ENCODE measurements at places on chromosomes 12 and 14.

DNA sequence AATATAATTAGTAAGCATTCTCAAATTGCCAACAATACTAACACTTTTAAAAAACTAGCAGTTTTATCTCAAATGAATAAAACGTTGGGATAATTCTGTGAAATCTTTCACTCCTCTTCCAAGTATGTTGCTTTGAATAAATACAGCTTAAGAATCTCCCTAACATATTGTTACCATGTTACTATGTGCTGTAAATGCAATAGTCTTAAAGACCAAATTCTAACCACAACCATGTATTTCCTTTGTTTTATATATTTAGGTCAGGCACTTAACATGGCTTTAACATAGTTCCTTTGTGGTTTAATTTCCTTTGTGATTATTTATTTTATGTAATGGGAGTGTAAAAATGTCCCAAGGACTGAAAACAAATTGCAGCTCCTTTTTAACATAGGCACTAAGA, 33.9 kb upstream of the CCDC91 start:
- no peak for DNase-seq

DNA sequence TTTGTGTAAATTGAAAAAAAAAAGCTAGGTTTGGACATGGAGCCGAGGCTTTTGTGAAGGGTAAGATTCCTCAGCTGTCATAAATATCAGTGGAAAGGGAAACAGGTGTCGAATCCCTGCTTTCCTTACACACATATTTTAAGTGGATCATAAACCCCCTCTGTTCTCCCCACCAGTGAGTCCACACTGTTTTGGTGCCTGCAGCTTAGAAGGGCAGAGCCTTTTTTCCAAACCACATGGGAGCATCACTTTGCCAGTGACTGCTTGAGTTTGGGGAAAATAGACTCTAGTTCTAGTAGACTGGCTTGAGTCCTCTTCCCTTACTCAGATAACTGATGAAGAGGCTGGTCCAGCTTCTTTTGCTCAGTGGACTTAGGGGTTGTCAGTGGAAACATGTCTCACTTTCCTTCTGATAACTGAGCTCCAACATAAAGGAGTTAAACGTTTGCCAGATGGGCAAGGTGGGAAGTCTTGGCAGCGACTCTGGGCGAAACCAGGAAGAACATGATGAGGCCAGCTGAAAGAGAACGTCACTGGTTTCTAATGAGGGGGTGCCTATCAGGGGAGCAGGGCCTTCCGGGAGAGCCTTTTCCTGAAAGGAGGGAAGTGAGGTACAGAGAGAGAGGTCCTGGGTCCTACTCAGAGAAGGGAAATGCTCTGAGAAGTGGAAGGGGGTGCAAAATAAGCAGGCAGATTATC, 168.1 kb upstream of the PARP11 start:
- no peak for DNase-seq

DNA sequence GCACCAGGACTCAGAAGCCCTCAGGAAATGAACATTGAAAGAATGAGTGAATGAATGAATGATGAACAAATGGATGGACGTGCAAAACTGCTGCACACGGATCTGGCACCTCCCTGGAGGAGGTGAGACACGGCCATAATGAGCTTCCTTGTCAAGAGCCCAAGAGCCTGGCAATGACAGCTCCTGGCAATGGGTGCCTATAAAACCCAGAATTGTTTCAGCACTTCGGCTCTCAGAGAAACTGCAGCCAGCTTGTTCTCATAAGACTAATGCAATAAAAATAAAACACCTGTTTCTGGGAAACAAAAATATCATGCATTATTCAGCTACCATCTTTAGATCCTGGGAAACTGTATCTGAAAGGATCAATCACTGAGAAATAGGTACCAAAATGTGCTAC, 200.5 kb upstream of the SFSWAP start:
- no peak for DNase-seq

- DNase-seq: no peak
These were observed 20.5 kb downstream of the FOXN4 start for GRCh38 chr12:109288571-109288970.

DNA sequence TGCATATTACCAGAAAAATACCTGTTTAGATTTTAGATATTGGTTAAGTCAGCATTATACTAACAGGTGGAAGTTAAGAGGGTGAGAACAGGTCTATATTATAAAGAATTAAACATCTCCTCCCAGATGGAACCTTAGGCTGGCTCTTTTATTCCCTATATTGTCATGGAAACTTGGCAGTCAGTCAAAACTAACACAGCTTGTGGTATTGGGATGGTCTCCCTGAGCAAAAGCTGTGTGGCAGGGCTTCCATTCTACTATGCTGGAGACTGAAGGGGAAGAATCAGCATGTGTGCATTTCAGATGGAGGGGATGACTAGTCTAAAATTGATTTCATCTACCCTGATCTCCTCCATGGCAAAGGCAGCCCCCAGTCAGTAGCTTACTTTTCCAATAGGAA, 66.7 kb downstream of the SMOC1 start:
- no peak for DNase-seq

GRCh38 chr14:74853581-74853980, 22.4 kb downstream of the PROX2 start:
- DNase-seq: no peak

DNA sequence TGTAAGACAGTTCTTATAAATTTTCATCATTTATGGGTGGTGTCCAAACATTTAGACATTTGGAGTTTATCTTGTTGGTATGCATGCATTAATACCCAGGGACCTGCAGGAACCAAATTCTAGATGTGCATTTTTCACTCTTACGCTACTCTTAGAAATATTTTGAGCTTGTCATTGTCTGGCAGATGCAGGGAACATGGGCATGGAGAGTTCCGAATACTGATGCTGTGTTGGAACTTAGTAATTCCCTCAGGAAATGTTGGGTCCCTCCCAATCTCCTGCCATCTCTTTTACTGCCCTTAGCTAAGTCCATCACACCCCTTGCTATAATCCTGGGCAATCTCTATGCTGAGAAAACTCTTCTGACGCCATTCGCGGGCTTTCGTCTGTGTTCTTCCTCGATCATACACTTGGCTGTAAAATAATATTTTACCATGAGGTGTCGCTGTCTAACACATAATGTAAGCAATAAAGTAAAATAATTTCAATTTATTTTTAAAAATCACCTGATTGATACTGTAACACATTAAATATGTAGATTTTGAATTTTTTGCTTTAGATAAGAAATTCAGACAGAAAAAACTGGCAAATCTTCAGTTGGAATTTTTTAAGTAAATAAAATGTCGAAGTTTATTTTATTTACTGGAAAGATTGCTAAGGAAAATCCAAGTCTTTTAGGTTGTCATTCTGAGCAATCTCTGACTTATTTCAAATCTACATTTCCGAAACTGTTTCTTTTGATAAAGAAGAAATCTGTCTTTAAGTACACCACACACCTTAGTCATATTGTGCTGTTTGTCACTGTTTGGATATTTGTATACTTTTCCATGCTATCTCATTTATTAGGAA, 304.1 kb upstream of the SSTR1 start:
- no peak for DNase-seq

DNA sequence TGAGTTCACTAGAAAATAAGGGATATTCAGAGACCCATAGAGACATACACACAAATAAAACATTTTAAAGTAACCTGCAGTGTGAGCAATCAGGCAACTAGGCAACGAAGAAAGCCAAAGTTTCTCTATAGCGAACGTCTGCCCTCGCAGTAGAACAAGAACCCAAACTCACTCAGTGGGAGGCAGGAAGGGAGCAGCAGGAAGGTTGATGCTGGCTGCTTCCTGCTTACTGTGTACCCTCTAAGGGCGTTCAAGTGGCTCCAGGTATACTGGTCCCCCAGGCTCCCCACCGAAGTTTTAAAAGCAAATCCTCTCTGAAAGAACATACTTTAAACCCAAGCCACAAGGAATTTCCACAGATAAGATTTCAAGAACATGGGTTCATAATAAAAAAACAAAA, 249.3 kb downstream of the FOXN3 start:
- DNase-seq: no peak

DNA sequence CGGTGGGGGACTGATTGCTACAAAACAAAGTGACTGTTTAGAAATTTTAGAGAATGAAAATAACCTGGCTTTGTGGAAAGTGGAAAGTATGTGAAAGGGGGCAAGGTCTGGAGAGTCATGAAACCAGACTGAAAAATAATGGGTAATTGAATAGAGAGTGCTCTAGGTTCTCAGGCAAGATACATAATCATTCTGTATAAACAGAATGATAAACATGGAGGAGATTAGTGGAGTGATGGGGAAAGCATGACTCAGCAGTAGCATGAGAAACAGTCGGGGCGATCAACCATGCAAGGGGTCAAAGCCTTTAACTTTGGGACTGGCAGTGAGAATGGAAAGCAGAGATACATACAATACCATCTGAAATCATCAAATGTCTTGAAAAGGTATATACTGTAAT, 332.5 kb downstream of the CCER1 start:
- DNase-seq: peak; percentile 17

- no peak for DNase-seq
These were observed 167.7 kb upstream of the CDKN3 start for GRCh38 chr14:54229136-54229535.

DNA sequence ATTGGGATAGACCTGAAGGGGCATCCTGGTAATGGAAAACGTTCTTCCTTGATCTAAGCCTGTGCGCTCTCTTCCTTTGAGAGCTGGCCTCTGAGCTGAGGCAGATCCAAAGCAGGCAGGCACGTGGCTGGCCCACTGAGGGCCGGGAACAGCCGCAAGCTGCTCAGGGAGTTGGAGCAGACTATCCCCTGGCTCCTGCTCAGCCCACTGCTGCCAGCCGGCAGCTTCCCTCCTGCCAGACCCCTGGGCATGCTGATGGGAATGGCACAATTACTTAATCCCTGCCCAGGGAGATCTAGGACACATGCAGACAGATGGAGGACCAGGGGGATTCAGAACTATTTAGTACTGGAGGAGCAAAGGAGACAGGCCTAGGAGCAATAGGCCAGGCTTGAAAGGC, 14.4 kb downstream of the NEUROD4 start:
- DNase-seq: no peak

GRCh38 chr12:89514751-89515150, 9.8 kb downstream of the GALNT4 start:
- no peak for DNase-seq

DNA sequence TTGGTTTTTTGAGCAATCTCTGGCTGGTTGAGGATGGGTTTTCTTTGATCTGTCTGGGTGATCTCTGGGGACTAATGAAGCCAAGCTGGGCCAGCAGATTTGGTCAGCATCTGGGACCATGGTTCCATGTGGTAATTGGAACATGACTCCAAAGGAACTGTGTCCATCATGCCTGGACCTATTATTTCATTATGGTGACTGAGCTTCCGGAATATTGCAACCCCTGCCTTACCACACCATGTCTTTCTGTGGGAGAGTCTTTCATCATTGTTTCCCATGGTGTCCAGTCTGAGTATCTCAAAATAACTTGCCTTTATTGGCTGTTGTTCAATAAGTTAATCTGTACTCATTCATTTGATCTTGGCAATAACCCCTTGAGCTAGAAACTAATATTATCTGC, 624.9 kb upstream of the TBX3 start:
- DNase-seq: no peak

DNA sequence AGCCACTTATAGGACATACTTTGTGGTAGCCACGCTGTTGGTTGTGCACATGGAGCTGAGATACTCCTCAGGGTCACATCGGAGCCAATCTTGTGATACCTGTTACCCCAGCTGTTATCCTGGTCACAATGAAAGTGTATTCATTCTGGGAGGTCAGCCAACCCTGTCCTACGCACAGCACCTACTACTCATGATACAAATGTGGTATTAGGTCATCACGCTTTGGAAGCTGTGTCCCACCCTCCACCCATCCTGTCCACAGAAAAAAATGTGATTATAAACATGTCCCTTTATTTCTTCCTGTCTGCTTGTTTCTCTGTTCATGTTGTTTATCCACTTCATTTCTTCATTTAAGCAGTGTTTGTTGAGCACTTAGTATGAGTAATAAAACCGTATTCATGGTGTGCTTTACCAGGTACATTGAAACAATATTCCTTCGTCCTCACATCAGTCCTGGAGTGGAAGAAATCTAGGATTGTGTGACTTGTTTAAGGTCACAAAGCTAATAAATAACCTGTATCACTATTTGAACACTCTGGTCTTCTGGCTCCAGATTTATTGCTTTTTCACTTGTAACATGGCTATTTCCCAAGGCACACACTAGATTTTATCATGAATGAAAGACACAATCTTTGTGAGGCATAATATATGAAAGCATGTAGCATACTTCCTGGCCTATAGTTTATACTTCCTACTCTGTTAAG, 73.1 kb downstream of the DERA start:
- DNase-seq: no peak

- DNase-seq: no peak
These were observed 140.0 kb downstream of the LLPH start for GRCh38 chr12:65990592-65990991.

DNA sequence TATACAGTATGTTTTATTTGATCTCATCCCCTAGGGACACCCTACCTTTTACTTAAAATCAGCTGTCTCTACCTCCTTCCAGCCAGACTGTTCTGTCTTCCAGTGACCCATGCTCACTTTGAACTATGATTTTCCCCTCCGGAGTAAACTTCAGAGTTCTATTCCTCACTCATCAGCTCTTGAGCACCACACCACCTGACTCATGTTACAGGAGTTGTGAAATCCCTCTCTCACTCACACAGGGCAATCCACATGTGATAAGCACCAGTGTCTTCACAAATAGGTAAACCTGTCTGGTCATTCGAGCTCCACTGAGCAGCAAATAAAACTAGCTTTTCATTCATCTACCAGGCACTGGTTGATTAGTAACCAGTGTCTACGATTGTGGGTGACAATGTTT, 177.3 kb upstream of the BMP4 start:
- DNase-seq: no peak

- no peak for DNase-seq
These were observed 165.5 kb upstream of the DYRK2 start for GRCh38 chr12:67482751-67483661.

DNA sequence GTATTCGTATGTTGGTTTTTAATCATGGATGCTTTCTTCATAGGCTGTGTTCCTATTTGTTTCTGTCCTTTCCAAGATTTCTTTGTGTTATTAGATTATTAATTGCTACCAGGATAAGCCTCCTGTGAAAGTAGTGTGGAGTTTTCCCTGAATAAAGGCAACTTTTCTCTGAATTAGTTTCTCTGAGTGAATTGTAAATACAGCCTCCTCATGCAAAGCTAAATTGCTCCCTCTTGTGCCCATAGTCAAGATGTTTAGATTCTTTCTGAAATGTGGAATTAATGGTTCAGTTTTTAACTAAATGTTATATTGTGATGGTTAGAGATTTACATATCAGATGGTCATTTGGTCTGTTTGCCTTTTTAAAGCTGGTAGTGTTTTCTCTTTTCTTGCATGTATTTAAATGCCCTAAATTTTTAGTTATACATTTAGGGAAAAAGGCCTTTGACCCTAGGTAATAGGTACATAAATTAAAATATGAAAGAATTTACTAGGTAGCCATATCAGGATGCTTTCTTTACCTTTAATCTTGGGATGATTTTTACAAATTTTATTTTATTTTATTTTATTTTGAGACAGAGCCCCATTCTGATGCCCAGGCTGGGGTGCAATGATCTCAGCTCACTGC, 8.9 kb downstream of the APAF1 start:
- no peak for DNase-seq
